ENCODE measurements at places on chromosomes 4 and X. TPM values are rescaled to one million over a fixed set of nuclear protein-coding genes. Genes with fewer than 3 reads are reported as not detected.

- H3K4me1 ChIP-seq: peaks cover 5% of the 10 kb centered on the region
- no peak overlapping the region for H3K4me3 ChIP-seq
- H3K27me3 ChIP-seq: peaks cover 2% of the 10 kb centered on the region
- no peak overlapping the region for H3K27ac ChIP-seq
- H3K36me3 ChIP-seq: no peaks in the 10 kb centered on the region
Measured at GRCh38 chr4:121721700-121722099, 24.9 kb upstream of the ANXA5 start.

- H3K4me3 ChIP-seq: no peak overlapping the region
- peaks cover 2% of the 10 kb centered on the region for H3K27me3 ChIP-seq
- H3K36me3 ChIP-seq: no peaks in the 10 kb centered on the region
Measured at GRCh38 chr4:15188605-15189539, 186.6 kb downstream of the CPEB2 start.

GRCh38 chr4:14125375-14126129 lies 498.0 kb upstream of the BOD1L1 start:
- H3K27ac ChIP-seq: no peak overlapping the region
- H3K27me3 ChIP-seq: no peaks in the 10 kb centered on the region
- no peak for DNase-seq
- no peaks in the 10 kb centered on the region for H3K4me1 ChIP-seq
- H3K36me3 ChIP-seq: no peaks in the 10 kb centered on the region
- H3K4me3 ChIP-seq: no peak overlapping the region

- no peak overlapping the region for H3K27ac ChIP-seq
- peak; percentile 85 for DNase-seq
- H3K36me3 ChIP-seq: no peaks in the 10 kb centered on the region
- no peak overlapping the region for H3K4me3 ChIP-seq
- peaks cover 8% of the 10 kb centered on the region for H3K4me1 ChIP-seq
Measured at GRCh38 chrX:12771445-12772069, 19.7 kb upstream of the PRPS2 start.

GRCh38 chrX:44843318-44843702 lies 511 bp upstream of the DUSP21 start:
- no peak overlapping the region for H3K4me3 ChIP-seq
- H3K27ac ChIP-seq: no peak overlapping the region
- H3K27me3 ChIP-seq: no peaks in the 10 kb centered on the region
- no peaks in the 10 kb centered on the region for H3K4me1 ChIP-seq

DNA sequence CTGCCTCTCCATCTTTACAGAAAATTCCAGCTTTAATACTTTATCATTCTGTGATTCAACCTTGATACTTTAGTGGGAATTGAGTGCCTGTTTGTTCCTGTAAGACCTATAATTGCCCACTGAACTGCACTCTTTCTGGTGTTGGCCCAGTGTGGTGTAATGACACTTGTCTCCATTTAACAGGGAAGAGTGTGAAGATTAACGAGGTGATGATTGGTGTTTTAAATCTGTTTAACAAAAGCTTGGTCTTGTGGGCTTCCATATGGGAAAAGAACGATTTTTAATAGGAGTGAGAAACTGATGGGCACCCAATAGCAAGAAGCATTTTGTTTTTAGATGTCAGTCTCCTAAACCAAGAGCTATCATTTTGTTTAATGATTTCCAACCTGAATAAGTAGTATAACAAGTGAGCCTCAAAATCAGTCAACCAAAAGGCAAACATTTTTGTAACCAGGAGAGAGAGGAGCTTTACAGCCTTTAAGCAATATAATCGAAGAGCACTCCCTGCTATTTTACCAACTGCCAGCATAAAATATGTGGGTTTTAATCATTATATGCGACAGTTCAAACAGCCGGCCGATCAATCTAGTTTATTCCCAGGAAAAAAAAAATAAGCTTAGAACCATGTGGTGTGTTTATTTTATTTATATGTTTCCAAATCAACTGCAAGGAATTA lies 50.2 kb downstream of the SUPT20HL1 start:
- DNase-seq: no peak
- no peak overlapping the region for H3K27ac ChIP-seq
- no peaks in the 10 kb centered on the region for H3K36me3 ChIP-seq
- H3K27me3 ChIP-seq: no peaks in the 10 kb centered on the region

- H3K27me3 ChIP-seq: no peaks in the 10 kb centered on the region
- H3K4me1 ChIP-seq: no peaks in the 10 kb centered on the region
- DNase-seq: no peak
- no peaks in the 10 kb centered on the region for H3K36me3 ChIP-seq
- no peak overlapping the region for H3K27ac ChIP-seq
Measured at GRCh38 chr4:62193761-62194160, 993.6 kb downstream of the ADGRL3 start.

Gene CLDN34
- not detected for total RNA-seq

GRCh38 chrX:2654436-2655340 lies 36.4 kb upstream of the CD99 start:
- peaks cover 3% of the 10 kb centered on the region for H3K36me3 ChIP-seq
- DNase-seq: no peak
- H3K27me3 ChIP-seq: no peaks in the 10 kb centered on the region
- no peak overlapping the region for H3K4me3 ChIP-seq

- H3K4me1 ChIP-seq: peaks cover 13% of the 10 kb centered on the region
- no peaks in the 10 kb centered on the region for H3K27me3 ChIP-seq
- DNase-seq: no peak
- H3K36me3 ChIP-seq: peaks cover 59% of the 10 kb centered on the region
- no peak overlapping the region for H3K27ac ChIP-seq
Measured at GRCh38 chr4:153365003-153365402, 20.5 kb downstream of the MND1 start.

Gene PCDH7
- total RNA-seq: not detected

Gene CT45A5
- not detected for total RNA-seq

GRCh38 chrX:150508451-150509367 lies 59.7 kb upstream of the MTM1 start:
- H3K4me3 ChIP-seq: no peak overlapping the region
- no peaks in the 10 kb centered on the region for H3K27me3 ChIP-seq
- H3K36me3 ChIP-seq: no peaks in the 10 kb centered on the region
- H3K4me1 ChIP-seq: no peaks in the 10 kb centered on the region
- no peak for DNase-seq

Gene RHOXF2B
- total RNA-seq: not detected
